ENCODE measurements at places on chromosomes 7 and 10.

DNA sequence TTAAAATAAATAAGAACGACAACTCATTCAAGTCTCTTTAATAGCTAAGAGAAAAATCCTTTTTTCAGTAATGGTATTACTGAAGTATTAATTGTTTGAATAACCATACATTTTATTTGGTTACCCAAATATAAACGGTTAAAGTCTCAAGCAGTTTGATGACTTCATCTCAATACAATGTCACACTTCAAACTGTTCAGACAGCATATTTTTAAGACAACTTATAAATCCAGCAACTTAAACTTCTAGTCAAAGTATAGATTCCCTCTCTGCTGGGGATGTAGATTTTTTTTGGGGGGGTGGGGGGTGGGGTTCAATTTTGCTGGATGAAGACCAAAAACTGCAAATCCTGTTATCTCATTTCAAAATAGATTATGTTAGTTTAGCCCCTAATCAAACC lies 42.0 kb downstream of the GNA12 start:
- DNase-seq, result no peak

DNA sequence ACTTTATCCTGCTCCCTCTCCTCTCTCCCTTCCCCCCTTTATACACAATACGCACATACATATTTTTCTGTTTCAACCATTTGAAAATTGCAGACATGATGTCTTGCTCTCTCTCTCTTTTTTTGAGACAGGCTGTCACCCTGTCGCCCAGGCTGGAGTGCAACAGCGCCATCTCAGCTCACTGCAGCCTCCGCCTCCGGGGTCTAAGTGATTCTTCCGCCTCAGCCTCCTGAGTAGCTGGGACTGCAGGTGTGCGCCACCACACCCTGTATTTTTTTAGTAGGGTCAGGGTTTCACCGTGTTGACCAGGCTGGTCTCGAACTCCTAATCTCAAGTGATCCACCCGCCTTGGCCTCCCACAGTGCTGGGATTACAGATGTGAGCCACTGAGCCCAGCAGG lies 38.5 kb downstream of the KLHDC10 start:
- no peak for DNase-seq

DNA sequence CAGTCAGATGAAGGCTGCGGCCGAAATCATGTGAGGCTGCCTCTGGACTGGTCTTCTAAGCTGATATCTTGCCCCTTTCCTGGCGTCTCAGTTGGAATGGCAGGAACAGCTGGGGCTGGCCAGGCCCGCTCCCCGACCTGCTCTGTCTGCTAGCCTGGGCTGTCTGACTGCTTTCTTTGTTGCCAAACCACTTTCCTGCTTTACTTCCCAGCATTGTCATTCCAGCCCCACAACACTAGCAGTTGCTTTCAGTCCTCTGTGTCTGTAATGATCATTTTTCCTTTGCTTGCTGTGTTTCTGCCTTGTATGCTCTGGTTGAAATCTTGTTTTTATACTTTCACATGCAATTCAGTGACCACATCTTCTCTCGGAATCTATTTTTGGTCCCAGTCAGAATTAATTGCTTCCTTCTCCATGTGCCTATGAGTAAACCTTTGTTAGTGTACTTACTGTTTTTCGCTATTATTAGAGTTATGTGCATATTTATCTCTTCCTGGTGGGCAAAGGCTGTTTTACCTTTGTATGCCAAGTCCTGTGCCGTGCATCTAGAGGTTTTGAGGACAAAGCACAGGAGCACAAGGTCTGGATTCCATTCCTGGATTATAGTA lies 21.6 kb downstream of the PRPF18 start:
- DNase-seq, result no peak

DNA sequence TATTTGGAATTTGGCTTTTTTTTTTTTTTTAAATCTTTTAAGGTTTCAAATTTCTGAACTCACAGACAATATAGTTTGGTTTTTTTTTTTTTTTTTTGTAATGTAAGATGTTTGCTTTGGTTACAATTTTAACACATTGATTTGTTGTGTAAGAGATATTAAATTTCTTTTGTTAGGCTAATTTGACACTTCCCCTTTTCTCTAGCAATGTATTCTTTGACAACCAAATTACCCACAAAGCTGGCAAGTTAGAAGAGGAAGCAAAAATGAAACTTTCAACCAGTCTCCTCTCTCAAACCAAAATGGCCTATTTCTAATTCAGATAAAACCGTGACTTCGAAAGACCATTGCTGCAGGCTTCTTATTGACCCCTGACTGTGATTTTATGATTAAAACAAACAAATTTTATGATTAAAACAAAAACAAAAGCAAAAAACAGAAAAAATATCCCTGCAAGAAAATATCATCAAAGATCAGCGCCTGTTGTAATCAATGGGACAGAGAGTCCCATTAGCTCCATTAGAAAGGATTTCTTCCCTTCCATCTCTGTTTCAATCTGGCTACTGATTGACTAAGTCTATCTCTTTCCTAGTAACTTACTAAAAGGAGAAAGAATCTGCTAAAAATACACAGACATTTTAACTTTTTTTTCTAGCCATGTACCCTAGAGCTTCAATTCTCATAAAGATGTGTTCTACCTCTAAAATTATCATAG lies 489.2 kb downstream of the MDFIC start:
- DNase-seq, result no peak

DNA sequence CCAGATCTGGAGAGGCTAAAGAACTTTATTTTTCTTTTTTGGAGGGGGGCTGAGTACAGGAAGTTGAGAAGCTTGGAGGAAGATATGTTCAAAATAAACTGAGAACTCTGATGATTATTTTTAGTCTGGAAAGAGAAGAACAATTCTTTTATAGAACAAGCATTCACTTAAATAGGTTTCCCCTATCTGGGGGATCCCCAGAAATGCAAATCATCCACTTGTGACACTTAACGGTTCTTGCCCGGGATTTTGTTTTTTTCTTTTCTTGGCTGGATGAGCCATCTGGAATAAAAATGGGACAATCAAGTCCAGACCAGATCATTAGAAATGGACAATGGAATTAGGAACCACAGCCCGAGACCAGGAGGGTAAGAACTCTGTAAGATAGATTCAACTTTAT lies 95.9 kb upstream of the EGR2 start:
- DNase-seq, result no peak

- DNase-seq, result peak; percentile 11
These were observed 19.4 kb downstream of the MKLN1 start for GRCh38 chr7:131346885-131347592.

GRCh38 chr7:73838642-73839041 lies 3.7 kb downstream of the METTL27 start:
- no peak for DNase-seq

- no peak for DNase-seq
These were observed 40.6 kb downstream of the LRRC17 start for GRCh38 chr7:102953406-102953805.

DNA sequence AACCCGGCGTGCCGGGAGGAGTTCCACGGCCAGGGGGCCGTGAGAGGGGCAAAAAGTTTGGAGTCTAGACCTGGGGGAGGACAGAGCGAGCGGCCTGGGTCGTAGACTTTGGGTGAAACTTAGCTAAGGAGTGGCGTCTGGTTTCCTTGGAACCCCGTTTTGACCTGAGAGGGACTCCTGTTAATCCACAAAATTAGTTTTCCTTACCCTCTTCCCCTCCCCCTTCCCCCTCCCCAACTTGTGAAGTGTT lies 574 bp downstream of the MARCHF5 start:
- no peak for DNase-seq

DNA sequence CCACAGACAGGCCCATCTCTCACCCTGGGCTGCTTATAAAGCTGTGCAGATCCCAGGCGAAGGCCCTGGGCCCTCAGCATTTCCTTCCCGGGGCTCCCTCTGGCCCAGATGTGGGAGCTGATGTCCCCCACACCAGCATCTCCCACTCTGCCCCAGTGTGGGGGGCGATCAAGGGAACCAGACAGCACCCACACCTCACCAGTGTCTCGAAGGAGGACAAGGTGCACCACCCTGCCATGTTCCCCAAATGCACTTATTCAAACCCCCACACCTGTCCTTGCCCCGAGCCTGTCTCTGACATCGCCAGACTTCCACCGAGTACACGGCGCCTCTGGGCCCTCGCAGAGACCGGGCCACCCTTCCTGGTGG lies 19.6 kb downstream of the DPYSL4 start:
- DNase-seq, result no peak

GRCh38 chr10:128386231-128386630 lies 260.0 kb upstream of the MKI67 start:
- no peak for DNase-seq

DNA sequence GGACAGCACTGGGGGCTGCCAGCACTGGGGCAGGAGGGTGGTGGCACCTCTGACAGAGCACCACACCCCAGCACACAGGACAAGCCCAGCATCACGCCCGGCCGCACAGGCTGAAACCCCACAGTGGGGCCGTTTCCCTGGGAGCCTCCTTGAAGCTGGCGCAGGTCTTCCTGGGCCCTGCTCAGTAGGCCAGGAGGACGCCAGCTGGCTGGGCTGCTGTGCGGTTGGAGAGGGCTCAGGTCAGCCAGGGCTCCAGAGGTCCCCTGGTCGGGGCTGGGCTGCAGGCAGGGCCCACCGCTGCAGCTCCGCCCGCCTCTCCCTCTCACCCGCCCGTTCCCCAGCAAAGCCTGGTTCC lies 137.3 kb downstream of the TCERG1L start:
- DNase-seq, result no peak

DNA sequence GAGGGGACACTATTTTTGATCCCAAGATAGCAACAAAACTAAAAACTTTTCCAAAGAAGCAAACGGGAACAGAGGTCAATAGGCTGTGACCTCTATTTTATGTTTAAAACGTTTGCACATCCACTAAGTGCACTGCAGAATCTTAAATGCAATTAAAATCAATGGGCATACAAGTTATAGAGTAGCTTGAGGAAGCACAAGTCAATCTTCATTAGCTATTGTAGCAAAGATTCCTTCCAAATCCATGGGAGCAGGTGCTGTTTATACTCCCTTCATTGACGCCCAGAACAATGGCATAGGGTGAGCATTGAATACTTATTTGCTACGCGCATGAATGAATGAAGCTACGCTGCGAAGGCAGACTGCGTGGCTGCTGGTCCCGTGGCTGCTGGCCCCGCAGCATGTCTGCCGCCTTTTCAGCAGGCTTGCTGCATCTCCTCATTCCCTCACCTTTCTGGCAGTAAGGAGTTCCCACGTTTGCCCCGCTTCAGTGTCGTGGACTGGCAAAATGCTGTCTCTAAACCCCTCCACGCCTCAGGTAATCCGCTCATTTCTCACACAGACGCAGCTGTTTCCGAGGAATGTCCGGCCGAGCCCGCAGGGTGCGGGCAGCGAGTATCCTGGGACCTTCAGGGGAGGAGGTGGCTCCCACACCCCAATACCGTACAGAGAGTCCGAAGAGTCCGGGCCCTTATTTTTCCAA lies 754 bp upstream of the PHYHIPL start:
- DNase-seq, result peak; percentile 70

DNA sequence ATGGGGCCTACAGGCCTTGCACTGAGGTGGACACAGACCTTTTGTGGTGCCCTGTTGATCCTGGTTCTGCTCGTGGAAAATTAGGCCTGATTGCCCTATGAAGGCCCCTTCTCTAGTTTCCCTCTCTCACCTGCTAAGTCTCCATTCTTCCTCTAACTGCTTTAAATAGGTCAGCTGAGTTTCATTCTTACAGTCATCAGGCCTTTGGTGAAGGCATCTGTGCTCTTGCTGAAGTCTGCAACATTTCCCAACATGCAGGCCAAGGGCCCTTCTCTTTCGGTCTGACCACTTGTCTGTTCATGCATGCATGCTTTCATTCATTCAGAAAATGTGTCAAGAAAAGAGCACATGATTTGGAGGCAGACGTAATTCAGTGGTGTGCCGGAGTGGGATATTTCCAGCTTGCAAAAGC lies 244.0 kb downstream of the BUB3 start:
- no peak for DNase-seq

GRCh38 chr7:124655990-124656389 lies 109.6 kb downstream of the GPR37 start:
- DNase-seq, result no peak

- peak; percentile 92 for DNase-seq
These were observed 2.0 kb upstream of the LZTS2 start for GRCh38 chr10:100997360-100998182.

DNA sequence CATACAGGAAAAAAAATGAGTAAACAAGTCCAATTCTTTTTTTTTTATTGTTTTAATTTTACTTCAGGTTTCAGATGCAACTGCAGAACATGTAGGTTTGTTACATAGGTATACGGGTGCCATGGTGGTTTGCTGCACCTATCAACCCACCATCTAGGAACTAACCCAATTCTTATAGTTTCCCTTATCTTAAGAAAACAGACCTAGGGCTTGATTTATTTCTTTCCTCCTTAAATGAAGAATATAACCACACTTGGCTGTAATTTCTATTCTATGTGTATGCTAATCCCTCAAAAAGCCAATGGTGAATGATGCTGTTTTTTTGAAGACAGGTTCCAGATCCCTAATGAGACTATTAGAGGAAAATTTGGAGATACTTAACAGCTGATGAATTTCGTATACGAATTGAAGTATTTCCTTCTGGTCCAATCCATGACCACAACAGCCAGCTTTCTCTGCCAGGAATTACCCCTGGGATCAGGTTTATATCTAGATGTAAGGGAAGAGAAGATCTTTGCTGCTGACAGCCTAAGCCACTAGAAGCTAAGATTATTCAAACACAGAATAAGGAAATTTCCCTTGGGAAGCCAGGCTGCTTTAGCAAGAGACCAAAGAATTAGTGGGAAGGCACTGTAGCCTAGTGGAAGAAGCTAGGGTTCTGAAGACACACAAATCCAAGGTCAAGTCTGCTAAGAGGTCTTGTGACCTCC lies 115.8 kb downstream of the INHBA start:
- DNase-seq, result no peak

DNA sequence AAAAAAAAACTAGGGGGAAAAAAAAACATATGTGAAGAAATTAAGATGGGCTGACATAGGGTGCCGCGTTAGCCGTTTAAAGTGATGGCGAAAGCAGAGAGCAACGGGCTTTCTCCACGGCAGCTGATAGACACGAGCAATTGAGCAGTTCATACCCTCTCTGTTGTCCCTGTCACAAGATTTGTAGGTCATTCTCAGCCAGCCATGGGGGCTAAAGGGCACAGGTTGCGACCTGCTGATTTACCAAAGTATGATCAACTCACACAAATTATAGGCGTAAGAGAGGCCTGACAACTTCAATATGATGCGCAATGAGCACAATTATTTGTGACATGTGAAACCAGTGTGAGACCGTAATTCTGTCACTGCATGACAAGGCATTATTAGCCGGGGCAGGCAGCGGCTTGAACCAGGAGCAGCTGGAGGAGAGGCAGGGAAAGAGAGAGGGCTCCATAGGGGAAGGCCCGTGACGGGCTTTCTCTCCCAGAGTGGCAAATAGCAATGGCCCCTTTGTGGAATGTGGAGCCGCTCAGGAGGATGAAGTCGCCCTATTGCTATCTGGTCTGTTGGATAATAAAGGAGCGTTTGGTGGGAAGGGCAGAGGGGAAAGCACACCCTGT lies 195.1 kb upstream of the HABP2 start:
- DNase-seq, result peak; percentile 42
